H9 (cell line): ENCODE measurements at places on chromosomes 7 and 10. TPM values are rescaled to one million over a fixed set of nuclear protein-coding genes. Genes with fewer than 3 reads are reported as not detected.

- no peak for DNase-seq
- peaks cover 26% of the 10 kb centered on the region for H3K36me3 ChIP-seq
- no peaks in the 10 kb centered on the region for H3K27me3 ChIP-seq
- H3K4me1 ChIP-seq = no peaks in the 10 kb centered on the region
- no peak overlapping the region for H3K27ac ChIP-seq
Measured at GRCh38 chr7:30062587-30062986, 34.4 kb downstream of the PLEKHA8 start.

DNA sequence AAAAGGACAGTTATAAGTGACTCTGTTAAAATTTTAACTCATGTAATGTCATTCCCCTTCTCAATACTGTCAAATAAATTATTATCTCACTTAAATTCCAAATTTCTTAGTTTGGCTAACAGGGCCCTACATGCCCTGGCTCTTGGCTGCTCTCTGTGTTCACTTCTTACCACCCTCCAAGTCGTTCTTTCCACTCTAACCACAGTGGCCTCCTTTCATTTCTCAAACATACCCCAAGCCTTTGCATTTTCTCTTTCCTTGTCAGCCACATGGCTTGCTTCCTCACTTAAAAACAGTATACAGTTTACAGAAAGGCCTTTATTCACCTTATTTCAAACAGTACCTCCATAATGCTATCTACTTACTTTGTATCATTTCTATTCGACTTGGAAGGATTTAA lies 737.1 kb upstream of the ZWINT start:
- no peak overlapping the region for H3K4me3 ChIP-seq
- no peaks in the 10 kb centered on the region for H3K4me1 ChIP-seq
- peaks cover 29% of the 10 kb centered on the region for H3K36me3 ChIP-seq
- no peak overlapping the region for H3K27ac ChIP-seq

- no peaks in the 10 kb centered on the region; the same call in 1 of the 2 replicates for H3K27me3 ChIP-seq
- no peak for DNase-seq
- no peak overlapping the region for H3K4me3 ChIP-seq
- H3K36me3 ChIP-seq = no peaks in the 10 kb centered on the region; the same call in 2 of the 3 replicates
- 0 out of 2 replicates have a peak, but pooled peaks cover 2% of the 10 kb centered on the region for H3K4me1 ChIP-seq
Measured at GRCh38 chr10:113982296-113982695, 61.4 kb upstream of the ADRB1 start.

GRCh38 chr7:135159359-135160085 lies 11.0 kb downstream of the CYREN start:
- no peak for DNase-seq
- no peak overlapping the region for H3K27ac ChIP-seq
- peaks cover 4% of the 10 kb centered on the region; the same call in 1 of the 2 replicates for H3K4me1 ChIP-seq
- H3K27me3 ChIP-seq = no peaks in the 10 kb centered on the region
- no peak overlapping the region for H3K4me3 ChIP-seq

- no peak for DNase-seq
- no peaks in the 10 kb centered on the region for H3K4me1 ChIP-seq
- no peaks in the 10 kb centered on the region for H3K27me3 ChIP-seq
- no peak overlapping the region for H3K4me3 ChIP-seq
- no peak overlapping the region for H3K27ac ChIP-seq
Measured at GRCh38 chr7:1168422-1168821, 8.4 kb upstream of the ZFAND2A start.

DNA sequence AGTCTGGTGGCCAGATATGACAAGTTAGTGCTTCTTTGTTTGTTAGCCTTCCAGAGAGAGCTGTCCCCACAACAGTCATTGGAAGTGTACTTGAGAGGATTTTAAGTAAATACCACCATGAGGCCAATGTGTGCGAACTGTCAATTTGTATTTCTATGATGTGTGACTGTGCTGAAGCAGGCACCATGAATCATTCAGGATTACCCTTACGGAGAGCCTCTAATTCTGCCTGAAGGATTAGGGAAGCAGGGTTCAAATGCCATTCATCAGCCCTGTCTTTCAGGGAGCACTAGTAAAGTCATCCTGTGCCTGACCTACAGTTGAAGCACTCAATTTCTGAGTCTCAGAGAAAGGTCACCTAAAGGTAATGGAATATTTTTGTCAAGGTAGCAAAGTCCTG lies 109.3 kb downstream of the GATA3 start:
- peaks cover 3% of the 10 kb centered on the region for H3K36me3 ChIP-seq
- H3K27me3 ChIP-seq = no peaks in the 10 kb centered on the region
- no peaks in the 10 kb centered on the region for H3K4me1 ChIP-seq
- DNase-seq = no peak
- no peak overlapping the region for H3K4me3 ChIP-seq

DNA sequence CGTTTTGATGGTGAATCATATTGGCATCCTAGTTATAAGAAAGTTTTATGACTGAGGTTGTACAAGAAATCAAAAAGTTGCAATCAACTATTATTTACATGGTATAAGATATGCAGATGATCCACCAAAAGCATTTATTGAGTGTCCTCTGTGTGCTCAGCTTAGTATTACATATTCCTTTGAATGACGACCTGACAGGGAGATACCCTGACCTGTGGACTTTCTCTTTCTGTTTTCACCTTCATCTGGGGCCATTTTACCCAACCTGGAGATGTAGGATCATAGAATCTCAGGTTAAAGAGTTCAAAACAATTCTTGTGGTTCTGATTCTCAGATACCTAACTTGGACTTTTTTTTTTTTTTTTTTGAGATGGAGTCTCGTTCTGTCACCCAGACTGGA lies 269.1 kb upstream of the SORCS1 start:
- no peaks in the 10 kb centered on the region for H3K36me3 ChIP-seq
- H3K27ac ChIP-seq = no peak overlapping the region
- no peak overlapping the region for H3K4me3 ChIP-seq
- H3K4me1 ChIP-seq = no peaks in the 10 kb centered on the region

GRCh38 chr7:20241194-20241910 lies 24.2 kb upstream of the MACC1 start:
- H3K27ac ChIP-seq = no peak overlapping the region
- H3K4me1 ChIP-seq = no peaks in the 10 kb centered on the region; the same call in 1 of the 2 replicates
- no peak for DNase-seq
- H3K4me3 ChIP-seq = no peak overlapping the region
- H3K27me3 ChIP-seq = no peaks in the 10 kb centered on the region
- H3K36me3 ChIP-seq = no peaks in the 10 kb centered on the region

- no peak overlapping the region for H3K4me3 ChIP-seq
- DNase-seq = no peak
- no peaks in the 10 kb centered on the region for H3K36me3 ChIP-seq
- no peaks in the 10 kb centered on the region for H3K4me1 ChIP-seq
- no peak overlapping the region for H3K27ac ChIP-seq
Measured at GRCh38 chr10:4310172-4310571, 515.8 kb upstream of the AKR1E2 start.

DNA sequence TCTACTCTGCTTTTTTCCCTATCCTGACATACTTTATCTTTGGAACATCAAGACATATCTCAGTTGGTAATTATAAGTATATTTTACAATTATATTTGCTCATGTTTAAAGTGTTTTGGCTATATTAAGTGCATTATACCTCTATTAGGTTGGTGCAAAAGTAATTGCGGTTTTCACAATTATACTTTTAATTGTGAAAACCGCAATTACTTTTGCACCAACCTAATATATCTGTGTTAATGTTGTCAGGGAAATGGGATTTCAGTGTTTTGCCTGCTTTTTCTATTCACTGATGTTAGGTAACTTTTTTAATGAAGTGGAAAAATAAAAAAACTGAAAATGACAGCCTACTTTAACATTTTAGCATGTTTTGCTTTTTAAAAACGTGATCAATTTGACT lies 11.6 kb downstream of the SLC26A4 start:
- no peaks in the 10 kb centered on the region for H3K36me3 ChIP-seq
- no peak overlapping the region for H3K4me3 ChIP-seq
- no peak overlapping the region for H3K27ac ChIP-seq
- H3K4me1 ChIP-seq = no peaks in the 10 kb centered on the region
- no peaks in the 10 kb centered on the region for H3K27me3 ChIP-seq

Gene NANOS1
- total RNA-seq = 4.5 and 5.5 TPM in 2 replicates
